ENCODE measurements at places on chromosomes 1 and 21.

GRCh38 chr1:155294520-155295182 lies 6.6 kb downstream of the PKLR start:
- DNase-seq: no peak

- DNase-seq: no peak
Measured at GRCh38 chr1:154696456-154696855, 88.5 kb upstream of the ADAR start.

DNA sequence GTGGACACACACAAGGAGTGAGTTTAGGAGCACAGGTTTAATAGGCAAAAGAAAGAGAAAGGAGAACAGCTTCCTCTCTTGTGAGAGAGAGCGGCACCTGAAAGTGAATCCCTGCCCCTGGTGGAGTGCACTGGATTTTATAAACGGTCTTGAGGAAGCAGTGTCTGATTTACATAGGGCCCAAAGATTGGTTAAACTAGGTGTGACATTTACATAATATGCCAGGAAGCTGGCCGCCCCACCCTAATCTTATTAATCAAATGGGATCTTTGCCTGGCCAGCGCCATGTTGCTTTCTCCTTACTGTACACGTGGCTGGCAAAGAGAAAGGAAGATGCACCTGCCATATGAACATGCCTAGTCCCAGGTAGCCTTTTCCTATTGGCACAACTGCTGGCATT lies 38.7 kb downstream of the CFH start:
- DNase-seq: no peak

DNA sequence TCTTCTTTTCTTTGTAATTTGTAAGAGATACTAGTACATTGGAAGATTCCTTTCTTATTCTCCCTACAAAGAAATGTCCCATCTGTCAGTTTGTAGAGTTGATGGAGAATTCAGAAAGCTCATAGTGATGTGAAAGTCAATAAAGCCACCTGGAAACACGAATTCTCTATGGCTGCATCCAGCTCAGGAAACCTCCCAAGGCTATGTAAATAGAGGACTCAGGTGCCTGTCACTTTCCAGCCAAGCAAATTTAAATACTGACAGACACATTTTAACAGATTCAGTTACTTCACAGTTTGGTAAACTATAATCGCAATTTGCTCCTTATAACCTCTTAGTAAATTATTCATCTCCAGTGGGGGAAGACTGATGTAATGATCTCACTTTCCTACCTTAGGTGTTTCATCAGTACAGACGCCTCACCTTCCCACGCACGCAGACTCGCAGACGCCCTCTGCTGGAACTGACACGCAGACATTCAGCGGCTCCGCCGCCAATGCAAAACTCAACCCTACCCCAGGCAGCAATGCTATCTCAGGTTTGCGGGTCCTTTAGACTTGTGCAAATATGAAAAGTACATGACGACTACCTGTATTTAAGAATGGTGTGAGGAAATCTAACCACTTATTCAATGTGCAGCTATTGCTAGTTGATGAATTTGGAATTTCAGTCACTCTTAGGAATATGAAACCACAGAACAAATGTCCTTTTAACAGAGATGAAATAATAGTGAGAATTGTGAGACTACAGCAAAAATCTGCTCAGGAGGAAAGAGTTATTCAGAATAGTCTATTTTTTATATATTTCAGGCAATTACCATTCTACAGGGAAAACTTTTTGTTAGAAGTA lies 60.6 kb downstream of the PTPRC start:
- DNase-seq: peak; percentile 45

DNA sequence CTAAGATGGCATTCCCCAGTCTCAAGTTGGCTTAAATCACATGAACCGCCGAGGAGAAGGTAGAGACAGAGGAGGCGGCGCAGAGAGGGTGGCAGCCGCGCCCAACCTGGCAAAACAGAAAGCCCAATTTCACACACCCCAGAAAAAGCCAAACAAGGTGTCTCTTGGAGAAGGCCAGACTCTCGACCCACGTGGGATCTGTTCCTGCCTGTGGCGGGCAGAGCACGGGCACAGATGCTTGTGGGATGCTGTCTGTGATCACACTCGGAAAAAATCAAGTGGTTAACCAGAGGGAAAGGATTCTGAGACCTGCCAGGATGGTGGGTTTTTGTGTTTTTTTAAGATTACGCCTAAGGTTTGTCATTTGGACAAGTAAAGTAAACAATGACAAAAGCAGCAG lies 80.7 kb downstream of the MRPL37 start:
- no peak for DNase-seq

GRCh38 chr1:158681606-158682005 lies 4.9 kb downstream of the SPTA1 start:
- DNase-seq: no peak

- no peak for DNase-seq
Measured at GRCh38 chr21:44049182-44049581, 37.1 kb downstream of the TRAPPC10 start.

DNA sequence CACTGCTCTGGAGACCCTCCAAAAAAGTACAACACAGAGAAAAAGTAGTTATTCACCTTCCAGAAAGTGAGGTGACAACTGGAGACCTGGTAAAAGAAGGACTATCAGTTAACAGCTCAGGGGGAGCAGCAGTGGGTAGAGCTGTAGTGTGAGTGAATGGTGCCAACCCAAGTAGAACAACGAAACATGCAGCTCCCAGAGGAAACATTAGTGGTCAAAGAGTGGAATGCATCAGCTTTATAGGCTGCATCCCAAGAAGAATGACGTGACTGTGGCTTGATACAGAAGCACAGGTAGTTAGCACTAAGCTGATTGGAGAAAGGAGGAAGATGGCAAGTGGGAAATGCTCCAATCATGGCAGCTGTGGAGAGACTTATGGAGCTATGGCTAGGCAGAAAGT lies 275.7 kb upstream of the CAMK1G start:
- no peak for DNase-seq

- DNase-seq: no peak
Measured at GRCh38 chr21:18164483-18164882, 80.2 kb upstream of the CHODL start.

DNA sequence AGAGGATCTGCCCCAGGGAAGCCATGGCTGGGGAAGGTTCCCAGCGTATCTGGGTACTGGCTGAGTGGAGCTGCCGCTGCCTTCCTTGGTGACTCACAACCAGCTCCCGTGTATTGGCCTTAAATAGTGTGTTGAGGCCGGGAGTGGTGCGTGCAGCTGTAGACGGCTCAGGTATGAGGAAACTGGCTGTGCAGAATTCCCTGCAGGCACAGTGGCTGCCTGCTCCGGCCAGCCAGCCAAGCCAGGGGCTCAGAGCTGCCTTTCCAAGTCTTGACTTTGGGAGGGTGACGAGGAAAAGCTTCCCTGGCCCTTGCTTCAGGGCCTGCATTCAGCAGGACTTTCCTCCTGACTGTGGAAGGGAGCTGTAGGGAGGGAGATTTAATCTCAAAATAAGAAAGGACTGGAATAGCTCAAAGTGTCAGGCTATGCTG lies at the start of gene VTCN1:
VTCN1 (minus strand) TSS at position 97 of the 431 bp plus-strand sequence; CDS start at position 25, 72 bp downstream.
- DNase-seq: no peak

DNA sequence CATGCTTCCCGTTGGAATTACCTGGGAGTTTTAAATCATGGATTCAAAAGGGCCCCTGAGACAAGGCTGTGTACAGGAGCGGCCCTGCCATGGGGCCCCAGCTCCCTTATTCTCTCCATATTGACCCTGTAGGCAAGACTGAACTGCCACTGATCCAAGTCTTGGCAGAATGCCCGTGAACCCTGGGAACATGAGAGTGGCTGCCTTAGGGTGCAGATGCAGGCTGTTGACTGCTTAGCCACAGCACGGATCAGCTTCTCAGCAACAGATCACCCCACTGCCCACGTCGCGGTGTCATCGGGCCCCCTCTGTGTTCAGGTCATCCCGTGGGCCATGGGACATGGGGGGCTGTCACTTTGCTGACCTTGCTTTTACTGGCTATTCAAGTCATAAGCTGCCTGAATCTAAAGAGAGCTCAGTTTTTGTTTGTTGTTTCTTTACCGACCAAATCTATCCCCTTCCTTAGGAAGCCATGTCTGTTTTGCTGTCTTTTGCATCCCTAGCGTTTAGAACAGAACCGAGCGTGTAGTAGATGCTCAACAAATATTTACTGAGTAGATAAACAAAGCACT lies 83.4 kb downstream of the MATN1 start:
- no peak for DNase-seq

GRCh38 chr1:185775501-185775900 lies 41.3 kb downstream of the HMCN1 start:
- no peak for DNase-seq

GRCh38 chr1:91791103-91791502 lies 94.8 kb downstream of the TGFBR3 start:
- peak; percentile 57 for DNase-seq

GRCh38 chr21:15421947-15422346 lies 307.8 kb upstream of the USP25 start:
- DNase-seq: no peak

DNA sequence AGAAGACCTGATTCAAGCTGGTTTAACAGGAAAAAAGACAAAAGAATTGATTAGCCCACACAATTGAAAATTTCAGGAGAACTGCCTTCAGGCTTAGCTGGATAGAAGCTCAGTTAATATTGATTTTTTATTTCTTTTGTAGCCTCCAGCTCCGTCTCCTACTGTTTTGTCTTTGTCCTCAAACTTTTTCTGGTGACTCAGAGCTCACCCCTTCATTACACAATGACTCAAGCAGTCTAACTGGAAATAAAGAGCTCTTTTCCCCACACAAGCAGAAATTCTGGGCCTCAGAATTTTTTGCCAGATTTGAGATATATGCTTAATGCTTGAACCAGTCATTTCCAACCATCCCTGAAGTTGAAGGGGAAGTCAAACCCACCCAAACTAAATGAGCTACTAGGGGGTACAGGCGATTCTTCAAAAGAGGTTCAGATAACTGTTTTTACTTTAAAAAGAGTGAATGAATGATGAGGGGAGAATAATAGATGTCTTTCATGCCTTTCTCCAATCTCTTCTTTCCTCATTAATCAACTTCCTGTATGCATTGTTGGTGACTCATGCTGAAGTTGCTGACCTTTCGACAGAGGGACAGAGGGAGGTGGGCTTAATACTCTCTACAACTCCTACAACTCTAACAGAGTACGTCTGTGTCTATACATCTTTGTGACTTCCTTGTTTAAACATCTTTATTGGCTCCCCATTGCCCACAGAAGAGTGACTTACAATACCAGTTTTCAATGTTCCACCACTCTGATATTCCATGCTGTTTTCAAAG lies 6.2 kb upstream of the ACP6 start:
- DNase-seq: no peak

DNA sequence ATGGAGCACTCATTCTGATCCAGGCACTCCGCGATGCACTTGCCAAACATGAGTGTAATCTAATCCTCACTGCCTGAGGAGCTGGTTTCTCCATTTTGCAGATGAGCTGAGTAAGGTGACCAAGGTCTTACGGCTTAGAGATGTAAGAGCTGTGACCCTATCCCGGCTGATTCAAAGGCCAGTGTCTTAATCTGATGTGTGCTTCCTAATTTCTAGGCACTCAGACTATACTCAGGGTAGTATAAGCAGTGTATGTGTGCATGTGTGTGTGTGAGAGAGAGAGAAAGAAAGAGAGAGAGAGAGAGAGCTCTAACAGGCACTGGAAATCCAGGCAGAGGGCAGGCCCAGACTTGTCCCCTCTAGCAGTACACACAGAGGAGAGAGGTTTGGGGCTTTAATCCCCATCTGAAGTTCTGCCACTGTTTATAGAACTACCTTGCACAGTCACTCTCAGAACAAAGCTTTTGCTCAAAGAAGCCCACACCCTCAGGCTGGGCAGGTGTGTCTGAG lies 188.2 kb downstream of the ZBTB18 start:
- no peak for DNase-seq

GRCh38 chr1:186899977-186900376 lies 71.2 kb downstream of the PLA2G4A start:
- no peak for DNase-seq

GRCh38 chr1:59541891-59542290 lies 245.0 kb downstream of the FGGY start:
- DNase-seq: no peak

DNA sequence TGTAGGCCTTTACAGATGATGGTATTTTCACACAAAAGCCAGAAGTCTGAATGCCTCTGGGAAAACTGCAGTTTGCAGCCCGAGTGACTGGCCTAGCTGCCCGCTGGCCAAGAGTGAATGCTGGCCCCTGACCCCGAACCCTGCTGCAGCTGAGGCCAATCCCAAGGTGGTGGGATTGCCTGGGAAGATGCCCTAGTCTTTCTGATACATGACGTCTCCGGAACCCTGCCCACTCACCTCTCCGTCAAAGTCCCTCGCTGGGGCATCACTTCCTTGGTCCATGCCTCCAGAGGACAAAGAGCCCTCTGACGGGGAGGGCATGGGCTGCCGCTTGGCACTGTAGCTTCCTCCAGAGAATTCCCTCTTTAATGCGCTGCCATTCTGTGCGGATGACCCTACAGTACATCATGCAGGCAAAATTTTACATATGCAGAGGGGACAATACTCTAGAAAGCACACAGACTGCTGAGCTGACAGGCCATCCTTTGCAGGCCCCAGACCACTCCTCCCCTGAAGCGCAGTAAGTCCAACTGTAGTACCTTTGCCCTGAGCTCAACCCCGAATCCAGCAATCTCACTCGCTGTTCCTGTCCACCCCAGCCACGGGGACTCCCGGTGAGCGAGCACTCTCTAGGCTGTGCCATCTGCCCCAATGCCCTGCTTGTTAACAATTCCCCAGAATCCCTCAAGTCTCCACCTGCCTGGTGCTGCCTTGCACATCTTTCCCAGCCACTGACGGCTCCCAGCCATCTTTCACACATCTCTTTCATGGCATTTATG lies 54.7 kb downstream of the COQ8A start:
- DNase-seq: no peak

DNA sequence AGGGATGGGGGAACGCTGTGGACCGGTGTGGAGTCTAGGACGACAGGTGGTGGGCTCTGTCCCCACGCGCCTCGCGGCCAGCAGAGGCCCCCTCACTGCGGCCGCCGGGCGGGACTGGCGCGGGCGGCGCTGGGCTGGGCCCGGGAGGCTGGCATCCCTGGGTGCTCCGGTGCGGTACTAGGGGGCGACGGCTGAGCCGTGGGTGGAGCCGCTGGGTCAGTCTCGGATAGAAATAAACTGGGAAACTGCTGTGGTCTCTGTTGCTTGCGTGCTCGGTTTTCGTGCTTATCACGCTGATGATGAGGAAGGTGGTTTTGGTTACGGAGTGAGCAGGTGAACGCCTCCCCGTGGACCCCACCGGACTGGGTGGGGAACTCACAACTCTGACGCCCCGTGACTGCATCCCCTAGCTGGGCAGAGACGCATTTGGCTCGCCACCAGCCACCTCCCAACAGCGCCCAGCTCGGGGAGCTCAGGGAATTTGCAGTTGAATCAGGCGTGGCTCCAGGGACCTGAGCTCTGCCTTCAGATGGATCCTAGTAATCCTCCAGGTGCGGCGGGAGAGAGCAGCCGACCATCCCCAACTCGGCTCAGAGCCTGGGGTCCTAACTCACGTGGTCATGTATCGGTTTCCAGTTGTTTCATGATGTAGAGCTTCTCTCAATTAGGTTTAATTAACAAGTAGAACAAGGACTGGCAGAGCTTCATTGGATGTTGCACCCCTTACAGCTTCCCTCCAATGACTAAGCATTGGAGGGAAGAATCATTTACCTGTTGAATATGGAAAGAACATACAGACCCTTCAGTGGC lies 32.1 kb downstream of the HSD17B7 start:
- DNase-seq: peak; percentile 32
